ENCODE measurements at places on chromosomes 2 and 18. TPM values are rescaled to one million over a fixed set of nuclear protein-coding genes. Genes with fewer than 3 reads are reported as not detected.
A peak's percentile ranks its signal among the peaks of the same experiment; 100 is the strongest.

The POTEE gene
- 0.17 TPM for total RNA-seq

DNA sequence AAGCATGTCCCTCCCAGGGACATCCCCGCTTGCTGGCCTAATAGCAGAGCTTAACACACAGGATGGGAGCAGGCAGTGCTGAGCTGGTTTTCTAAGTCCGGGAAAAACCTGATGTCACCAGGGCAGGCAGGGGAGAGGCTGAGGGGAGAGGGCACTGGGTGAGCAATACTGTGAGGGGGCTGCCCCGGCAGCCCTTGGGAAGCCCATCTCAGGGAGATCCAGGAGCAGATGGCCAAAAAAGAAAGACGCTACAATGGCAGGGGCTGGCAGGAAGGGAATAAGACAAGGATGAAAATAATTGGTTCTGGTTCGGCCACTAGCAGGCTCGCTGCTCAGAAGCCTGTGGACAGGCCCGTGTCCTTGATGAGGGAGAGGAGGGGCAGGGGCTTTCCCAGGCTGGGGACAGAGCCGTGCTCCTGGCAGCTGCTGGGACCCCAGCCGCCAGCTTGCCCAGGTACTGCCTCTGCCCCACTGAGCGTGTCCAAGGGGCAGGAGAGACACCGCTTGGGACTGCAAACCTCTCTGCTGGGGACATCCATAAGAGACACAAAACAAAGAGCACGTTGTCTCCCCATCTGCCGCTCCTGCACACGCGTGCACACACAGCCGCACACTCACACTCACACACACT, 30.2 kb downstream of the SMAD7 start:
- no peaks in the 10 kb centered on the region for H3K27me3 ChIP-seq
- DNase-seq: peak; percentile 65
- peaks cover 36% of the 10 kb centered on the region for H3K4me1 ChIP-seq
- no peaks in the 10 kb centered on the region for H3K36me3 ChIP-seq
- H3K27ac ChIP-seq: peak overlapping the region; percentile 54

The CCDC178 gene
- total RNA-seq: 2.2 TPM

DNA sequence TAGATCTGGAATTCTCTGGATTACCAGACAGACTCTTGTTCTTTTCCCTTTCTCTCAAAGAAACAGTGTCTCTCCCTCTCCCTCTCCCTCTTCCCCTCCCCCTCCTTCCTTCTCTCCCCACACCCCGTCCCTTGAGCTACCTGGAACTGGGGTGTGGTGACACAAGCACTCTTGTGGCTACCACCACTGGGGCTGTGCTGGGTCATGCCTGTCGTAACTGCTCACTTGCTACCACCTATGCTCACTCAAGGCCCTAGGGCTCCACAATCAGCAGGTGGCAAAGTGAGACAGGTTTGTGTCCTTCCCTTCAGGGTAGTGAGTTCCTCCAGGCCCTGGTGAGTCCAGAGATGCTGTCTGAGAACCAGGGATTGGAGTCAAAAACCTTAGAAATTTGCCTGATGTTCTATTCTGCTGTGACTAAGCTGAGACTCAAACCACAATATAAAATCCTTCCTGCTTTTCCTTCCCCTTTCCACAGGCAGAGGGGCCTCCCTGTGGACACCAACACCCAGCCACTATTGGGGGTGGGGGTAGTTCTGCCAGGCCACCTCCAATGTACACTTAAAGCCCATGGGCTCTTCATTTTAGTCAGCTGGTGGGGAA, 70.8 kb downstream of the OXER1 start:
- H3K27me3 ChIP-seq: no peaks in the 10 kb centered on the region
- H3K4me3 ChIP-seq: no peak overlapping the region
- H3K27ac ChIP-seq: no peak overlapping the region

DNA sequence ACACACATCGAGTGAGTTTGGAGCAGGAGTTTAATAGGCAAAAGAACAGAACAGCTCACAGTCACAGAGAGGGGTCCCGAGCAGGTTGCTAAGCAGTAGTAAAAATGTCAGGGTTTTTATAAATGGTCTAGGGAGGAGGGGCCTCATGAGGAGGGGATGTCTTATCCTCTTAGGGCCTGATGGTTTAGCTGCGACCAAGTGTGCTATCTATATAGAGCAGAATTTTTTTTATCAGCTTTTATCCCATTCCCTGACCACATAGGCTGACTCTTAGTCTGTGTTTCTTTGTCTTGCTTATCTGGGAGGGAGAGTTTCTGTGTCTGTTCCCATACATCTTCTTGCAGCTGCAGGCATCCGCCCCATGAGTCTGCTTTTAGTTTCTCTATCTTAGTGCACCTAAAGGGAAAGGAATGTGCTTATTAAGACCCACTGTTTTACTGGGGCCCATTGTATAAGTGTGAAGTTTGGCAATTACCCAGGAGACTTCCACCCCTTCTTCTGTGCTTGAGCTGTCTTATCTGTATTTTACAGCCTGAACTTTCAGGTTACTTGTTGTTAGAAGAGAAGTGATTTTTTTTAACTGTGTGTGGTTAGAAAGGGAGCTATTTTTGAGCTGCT, 30.4 kb upstream of the GMCL1 start:
- peaks cover 18% of the 10 kb centered on the region for H3K4me1 ChIP-seq
- peak overlapping the region; percentile 22 for H3K4me3 ChIP-seq
- H3K27me3 ChIP-seq: no peaks in the 10 kb centered on the region
- peak overlapping the region; percentile 48 for H3K27ac ChIP-seq
- DNase-seq: no peak

The BMP10 gene
- not detected for total RNA-seq

The TEKT4 gene
- total RNA-seq: 0.21 TPM

The TAF4B gene
- total RNA-seq: 4.3 TPM

GRCh38 chr2:196205881-196206435, 34.6 kb upstream of the STK17B start:
- H3K27me3 ChIP-seq: no peaks in the 10 kb centered on the region
- peak; percentile 9 for DNase-seq
- no peak overlapping the region for H3K4me3 ChIP-seq

GRCh38 chr2:23545811-23546210, 160.8 kb downstream of the KLHL29 start:
- no peak overlapping the region for H3K27ac ChIP-seq
- DNase-seq: no peak
- H3K4me3 ChIP-seq: no peak overlapping the region
- peaks cover 23% of the 10 kb centered on the region for H3K4me1 ChIP-seq
- H3K36me3 ChIP-seq: no peaks in the 10 kb centered on the region
- no peaks in the 10 kb centered on the region for H3K27me3 ChIP-seq

DNA sequence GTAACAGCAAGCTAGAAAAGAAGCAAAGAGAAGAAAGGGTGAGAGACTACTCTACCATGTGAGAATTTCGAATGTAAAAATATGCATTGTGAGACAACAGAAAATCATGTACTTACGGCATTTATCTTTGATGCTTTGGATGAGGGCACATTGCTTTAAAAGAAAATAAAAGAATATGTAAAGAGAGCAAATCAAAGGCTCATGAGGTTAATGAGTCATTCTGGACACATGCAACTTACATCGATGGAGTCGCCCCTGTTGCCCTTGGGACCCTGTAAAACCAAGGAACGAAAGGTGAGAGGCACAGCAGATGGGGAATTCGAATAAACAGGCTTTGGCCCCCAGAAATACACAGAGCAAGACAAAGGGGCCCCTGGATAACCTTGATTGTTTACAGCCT, 69.0 kb downstream of the COL6A3 start:
- no peaks in the 10 kb centered on the region for H3K4me1 ChIP-seq
- DNase-seq: no peak
- H3K4me3 ChIP-seq: no peak overlapping the region
- no peaks in the 10 kb centered on the region for H3K27me3 ChIP-seq

DNA sequence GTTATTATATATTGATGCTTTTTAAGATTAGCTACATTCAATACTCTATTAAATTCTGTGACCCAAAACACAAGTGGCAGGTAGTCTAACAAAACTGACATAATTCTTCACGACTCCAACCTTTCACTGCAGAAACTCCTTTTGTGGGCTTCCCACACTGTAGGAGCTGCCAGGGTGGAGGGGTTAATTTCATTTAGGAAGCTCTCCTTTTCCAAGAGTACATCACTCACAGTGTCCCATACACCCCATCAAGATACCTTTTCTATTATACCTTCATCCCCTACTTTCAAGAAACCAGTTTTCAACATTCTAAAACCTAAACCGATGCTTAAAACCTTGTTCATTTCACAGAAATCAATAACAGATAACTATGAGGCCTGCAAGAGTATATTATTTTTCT, 825 bp downstream of the THUMPD2 start:
- H3K27ac ChIP-seq: peak overlapping the region; percentile 85
- DNase-seq: no peak

- H3K4me3 ChIP-seq: no peak overlapping the region
- no peak overlapping the region for H3K27ac ChIP-seq
- no peaks in the 10 kb centered on the region for H3K36me3 ChIP-seq
- H3K27me3 ChIP-seq: no peaks in the 10 kb centered on the region
Measured at GRCh38 chr2:144086965-144087364, 433.0 kb downstream of the ZEB2 start.

- no peaks in the 10 kb centered on the region for H3K4me1 ChIP-seq
- H3K36me3 ChIP-seq: no peaks in the 10 kb centered on the region
- no peak overlapping the region for H3K27ac ChIP-seq
- no peak for DNase-seq
Measured at GRCh38 chr2:205858881-205859441, 176.7 kb downstream of the NRP2 start.

DNA sequence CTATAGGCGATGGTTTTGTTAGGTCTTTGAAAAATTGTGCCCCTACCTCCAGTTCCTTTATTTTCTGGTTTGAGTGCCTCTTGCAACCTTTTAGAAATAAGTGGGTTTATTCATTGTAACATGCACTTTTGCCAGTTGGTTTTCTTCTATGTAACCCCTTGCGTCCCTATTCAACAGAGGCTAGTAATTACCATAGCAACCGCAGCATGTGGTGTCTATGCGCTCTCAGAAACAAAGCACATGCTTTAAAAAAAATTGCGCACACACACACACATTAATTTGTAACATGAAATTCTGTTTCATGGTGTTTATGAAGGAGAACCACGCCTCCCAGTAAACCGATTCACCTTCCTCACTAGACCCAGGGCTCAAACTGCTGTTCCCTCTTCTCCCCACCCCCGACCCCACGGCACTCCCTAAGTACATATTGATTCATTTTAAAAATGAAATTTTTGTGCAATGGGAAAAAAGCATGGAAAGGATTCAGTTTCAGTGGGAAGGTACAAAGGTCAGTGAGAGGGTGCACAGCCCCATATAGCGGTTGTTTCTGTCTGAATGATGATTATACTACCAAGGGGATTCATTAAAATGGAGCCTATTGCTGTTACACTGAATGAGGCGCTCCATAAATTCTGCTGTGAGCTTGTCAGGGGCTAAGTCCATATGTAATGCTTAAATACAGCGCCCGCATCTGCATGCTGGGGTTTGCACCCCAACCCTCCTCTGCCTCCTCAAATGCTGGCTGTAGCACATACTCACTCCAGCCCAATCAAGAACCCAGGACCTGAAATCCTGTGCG, 206.9 kb downstream of the ICOS start:
- no peaks in the 10 kb centered on the region for H3K27me3 ChIP-seq
- DNase-seq: no peak
- H3K27ac ChIP-seq: no peak overlapping the region
- no peaks in the 10 kb centered on the region for H3K4me1 ChIP-seq
- no peak overlapping the region for H3K4me3 ChIP-seq
- H3K36me3 ChIP-seq: no peaks in the 10 kb centered on the region

GRCh38 chr2:10530607-10531239, 82.6 kb upstream of the ODC1 start:
- H3K4me3 ChIP-seq: no peak overlapping the region
- no peaks in the 10 kb centered on the region for H3K27me3 ChIP-seq
- no peaks in the 10 kb centered on the region for H3K4me1 ChIP-seq
- H3K27ac ChIP-seq: no peak overlapping the region
- no peak for DNase-seq

The VIL1 gene
- total RNA-seq: not detected

The GCG gene
- total RNA-seq: not detected

The CCDC150 gene
- total RNA-seq: 0.61 TPM

DNA sequence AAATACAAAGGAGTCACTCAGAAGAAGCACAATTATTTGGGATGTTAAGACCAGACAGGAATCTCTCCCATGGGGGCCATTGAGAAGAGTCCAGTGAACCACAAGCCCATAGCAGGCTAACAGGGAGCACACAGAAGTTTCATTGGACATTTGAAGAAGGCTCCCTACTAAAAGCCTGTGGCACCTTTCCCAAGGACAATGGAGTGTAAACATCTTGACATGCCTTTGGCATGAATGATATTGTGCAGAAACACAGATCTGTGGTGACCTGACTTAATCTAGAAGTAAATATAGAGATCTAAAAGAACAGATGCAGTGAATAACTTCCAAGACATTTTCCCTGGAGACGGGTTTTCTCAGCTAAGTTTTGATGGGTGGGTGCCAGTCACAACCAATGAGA, 221.5 kb downstream of the EPHA4 start:
- H3K36me3 ChIP-seq: no peaks in the 10 kb centered on the region
- no peaks in the 10 kb centered on the region for H3K4me1 ChIP-seq
- H3K4me3 ChIP-seq: no peak overlapping the region
- no peak for DNase-seq
- H3K27ac ChIP-seq: no peak overlapping the region

GRCh38 chr2:230908595-230909191, 16.3 kb downstream of the GPR55 start:
- H3K4me1 ChIP-seq: no peaks in the 10 kb centered on the region
- H3K4me3 ChIP-seq: no peak overlapping the region
- no peaks in the 10 kb centered on the region for H3K27me3 ChIP-seq
- DNase-seq: peak; percentile 30

DNA sequence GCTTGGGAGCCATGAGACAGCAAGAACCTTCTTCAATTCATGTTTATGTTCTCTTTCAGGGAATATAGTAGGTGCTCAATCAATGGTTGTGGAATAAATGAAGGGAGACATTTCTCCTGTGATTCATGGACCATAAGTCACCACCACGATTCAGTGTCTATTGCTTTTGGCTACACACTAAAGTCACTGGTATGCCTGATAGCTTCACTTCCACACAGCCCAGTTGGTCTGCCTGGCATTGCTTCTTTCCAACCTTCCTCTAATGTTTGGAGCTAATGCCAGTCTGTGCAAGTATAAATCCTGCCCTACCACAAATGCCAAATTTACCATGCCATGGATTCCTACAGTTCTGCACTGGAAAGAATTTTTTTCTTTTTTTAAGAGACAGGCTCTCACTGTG, 1.3 kb upstream of the CXCR1 start:
- no peak overlapping the region for H3K4me3 ChIP-seq
- no peaks in the 10 kb centered on the region for H3K4me1 ChIP-seq
- no peaks in the 10 kb centered on the region for H3K36me3 ChIP-seq
- no peak for DNase-seq
- H3K27me3 ChIP-seq: peaks cover 8% of the 10 kb centered on the region

Data from adrenal gland (tissue), 19 donors.